Stimulated activated CD4-positive, alpha-beta T cell treated with anti-CD3 and anti-CD28 coated beads, Interleukin-15, amount 100 ng/mL, for 24 hours (primary cell): ENCODE measurements at places on chromosomes 1 and 21.
A peak's percentile ranks its signal among the peaks of the same experiment; 100 is the strongest.

GRCh38 chr1:219541946-219542345 is 71.0 kb downstream of the ZC3H11B start:
- DNase-seq = no peak

DNA sequence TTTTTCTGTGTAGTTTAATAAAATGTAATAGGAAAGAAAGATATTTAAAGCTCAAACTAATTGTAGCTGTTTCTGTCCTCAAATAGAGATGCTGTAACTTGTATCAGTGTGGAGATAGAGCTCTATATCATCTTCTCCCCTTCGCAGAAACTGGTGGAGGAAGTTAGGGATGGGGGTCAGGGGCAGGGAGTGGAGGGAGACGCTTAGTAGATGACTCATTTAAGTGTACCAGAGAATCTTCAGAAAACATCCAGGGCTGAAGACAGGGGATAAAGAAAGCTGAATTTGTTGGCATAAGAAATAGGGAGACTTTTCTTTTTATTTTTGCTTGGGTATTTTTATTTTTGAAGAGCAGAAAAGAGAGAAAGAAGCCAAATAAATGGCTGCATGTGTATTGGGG is 282.6 kb upstream of the DPYD start:
- DNase-seq = no peak

DNA sequence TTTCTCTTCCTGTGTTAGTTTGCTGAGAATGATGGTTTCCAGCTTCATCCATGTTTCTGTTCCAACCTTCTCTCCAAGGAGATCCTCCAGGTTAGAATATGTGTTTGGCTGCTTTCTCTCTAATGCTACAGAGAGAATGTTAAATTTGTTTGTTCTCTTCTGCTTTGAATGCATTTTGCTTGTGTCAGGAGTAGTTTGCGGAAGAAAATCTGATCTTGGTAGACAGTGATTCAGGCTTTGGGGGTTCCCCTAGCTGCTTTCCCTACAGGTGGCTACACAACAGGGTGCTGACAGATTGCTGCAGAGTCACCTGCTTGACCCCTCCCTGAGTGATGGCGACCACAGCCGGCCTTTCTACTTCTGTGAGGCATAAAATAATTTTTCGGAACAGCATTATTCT is 41.8 kb downstream of the MACO1 start:
- peak; percentile 23 for DNase-seq

- DNase-seq = no peak
Observed at GRCh38 chr1:212485571-212485912, 52.8 kb downstream of the NENF start.
